ENCODE measurements at places on chromosomes 2 and 18. TPM values are rescaled to one million over a fixed set of nuclear protein-coding genes. Genes with fewer than 3 reads are reported as not detected.

DNA sequence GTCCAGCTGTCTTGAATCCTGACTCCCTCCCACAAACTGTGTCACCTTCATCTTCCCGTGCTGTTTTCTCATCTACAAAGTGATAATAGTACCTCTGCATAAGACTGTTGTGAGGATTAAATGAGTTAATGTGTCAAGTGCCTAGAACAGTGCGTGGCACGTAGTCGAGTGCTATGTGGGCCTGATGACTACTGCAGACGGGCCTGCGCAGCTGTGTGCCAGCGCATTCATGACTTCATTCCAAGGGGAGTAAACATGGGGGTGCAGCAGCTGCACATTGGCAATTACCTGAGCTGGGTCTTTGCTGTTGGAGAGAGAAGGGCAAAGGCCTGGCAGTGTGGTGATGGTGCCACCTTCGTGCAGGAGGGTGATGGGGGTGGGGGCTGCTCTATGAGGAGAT is 5.0 kb downstream of the TEX44 start:
- no peak overlapping the region for H3K27ac ChIP-seq
- no peak overlapping the region for H3K4me3 ChIP-seq
- no peak for DNase-seq
- H3K27me3 ChIP-seq = no peaks in the 10 kb centered on the region
- no peaks in the 10 kb centered on the region for H3K36me3 ChIP-seq

CDH2 gene
- 13.9 TPM for polyA plus RNA-seq

DNA sequence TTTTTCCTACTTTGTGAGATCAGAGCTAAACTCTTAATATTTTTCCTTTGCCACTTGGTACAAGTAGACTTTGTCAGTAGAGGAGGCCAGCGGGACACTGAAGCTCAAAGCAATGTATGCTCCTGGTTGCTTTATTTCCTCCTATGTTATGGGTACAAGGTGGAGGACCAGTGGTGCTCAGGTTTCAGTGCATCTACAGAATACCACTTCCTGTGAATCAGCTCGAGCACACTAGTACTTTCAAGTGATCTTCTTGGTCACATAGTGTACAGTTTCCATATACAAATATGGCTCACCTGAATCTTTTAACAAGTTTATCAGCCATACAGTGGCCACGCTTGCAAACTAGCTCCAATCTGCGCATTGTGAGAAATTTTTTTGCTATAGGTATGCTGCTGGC is 1674.8 kb upstream of the TMEFF2 start:
- H3K4me1 ChIP-seq = no peaks in the 10 kb centered on the region
- no peak overlapping the region for H3K4me3 ChIP-seq
- H3K36me3 ChIP-seq = no peaks in the 10 kb centered on the region
- no peak overlapping the region for H3K27ac ChIP-seq
- H3K27me3 ChIP-seq = no peaks in the 10 kb centered on the region

TMEM163 gene
- polyA plus RNA-seq = 21.6 TPM

MAL gene
- 1.2 TPM for polyA plus RNA-seq

CNDP1 gene
- polyA plus RNA-seq = 0.16 TPM

GRCh38 chr18:22683786-22684185 is 249.3 kb upstream of the RBBP8 start:
- DNase-seq = no peak
- H3K4me3 ChIP-seq = no peak overlapping the region
- no peaks in the 10 kb centered on the region for H3K27me3 ChIP-seq
- H3K27ac ChIP-seq = peak overlapping the region; percentile 6
- H3K36me3 ChIP-seq = no peaks in the 10 kb centered on the region

CXCR1 gene
- 0.24 TPM for polyA plus RNA-seq

SLC14A1 gene
- 3.5 TPM for polyA plus RNA-seq

DNA sequence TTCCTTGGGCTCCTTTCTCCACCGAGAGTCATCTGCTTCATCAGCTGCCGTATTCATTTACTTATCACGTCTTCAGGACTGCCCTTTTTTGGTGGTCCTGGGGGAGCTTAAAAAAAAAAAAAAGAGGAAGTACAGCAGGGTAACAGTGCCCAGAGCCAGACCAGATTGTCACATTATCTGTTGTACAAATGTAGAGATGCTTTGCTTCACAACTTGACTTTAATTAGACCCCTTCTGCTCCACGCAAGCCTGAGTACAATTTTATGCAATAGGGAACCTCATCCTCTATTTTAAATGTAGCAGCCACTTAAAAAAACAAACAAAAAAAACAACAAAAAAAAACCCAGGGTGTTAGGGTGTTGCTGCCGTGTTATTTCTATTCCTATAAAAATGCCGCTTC is 128.3 kb downstream of the PRPF40A start:
- H3K27ac ChIP-seq = no peak overlapping the region
- H3K27me3 ChIP-seq = no peaks in the 10 kb centered on the region
- no peak for DNase-seq

IMMT gene
- 32.2 TPM for polyA plus RNA-seq

DNA sequence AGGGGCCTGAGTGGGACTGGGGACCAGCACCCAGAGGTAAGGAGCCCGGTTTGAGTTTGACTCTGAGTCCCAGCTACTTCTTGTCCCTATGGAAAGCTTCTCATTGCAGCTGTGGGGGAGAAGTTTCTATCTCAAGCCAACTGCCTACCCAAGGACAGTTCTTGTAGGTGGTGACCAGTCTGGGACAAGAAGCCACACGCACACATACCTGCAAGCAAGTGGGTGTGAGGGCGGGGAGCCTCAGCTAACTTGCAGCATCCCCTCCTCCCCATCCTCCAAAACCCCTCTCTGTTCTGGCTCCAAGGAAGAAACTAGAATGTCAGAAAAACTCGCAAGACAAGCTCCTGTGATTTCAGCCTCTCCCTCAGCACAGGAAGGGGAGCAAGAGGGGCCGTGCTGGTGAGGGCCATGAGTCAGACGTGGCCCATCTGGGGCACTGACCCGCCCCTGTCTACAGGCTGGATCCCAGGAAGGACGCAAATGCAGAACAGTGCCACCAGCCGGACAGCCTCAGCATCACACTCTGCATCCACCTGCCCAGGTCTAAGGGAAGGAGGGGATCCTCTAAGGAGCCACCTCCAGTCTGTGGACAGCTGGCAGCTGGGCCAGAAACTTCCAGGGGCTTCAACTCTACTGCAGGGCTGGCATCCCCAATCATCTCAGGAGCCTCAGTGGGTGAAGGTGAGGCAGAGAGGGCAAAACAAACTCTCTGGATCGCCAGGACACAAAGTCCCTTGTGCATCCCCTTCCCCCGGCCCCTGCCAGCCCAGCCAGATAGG is 103.4 kb downstream of the TNS1 start:
- H3K27ac ChIP-seq = peak overlapping the region; percentile 98
- H3K27me3 ChIP-seq = no peaks in the 10 kb centered on the region
- H3K4me3 ChIP-seq = no peak overlapping the region
- DNase-seq = peak; percentile 94

- DNase-seq = no peak
- no peak overlapping the region for H3K4me3 ChIP-seq
- no peak overlapping the region for H3K27ac ChIP-seq
- peaks cover 19% of the 10 kb centered on the region for H3K27me3 ChIP-seq
- H3K4me1 ChIP-seq = no peaks in the 10 kb centered on the region
Measured at GRCh38 chr2:228180181-228181097, 1.0 kb downstream of the SPHKAP start.

- H3K27ac ChIP-seq = no peak overlapping the region
- H3K4me1 ChIP-seq = no peaks in the 10 kb centered on the region
- no peaks in the 10 kb centered on the region for H3K27me3 ChIP-seq
- DNase-seq = no peak
- no peaks in the 10 kb centered on the region for H3K36me3 ChIP-seq
Measured at GRCh38 chr2:172215936-172216335, 113.2 kb upstream of the DLX2 start.

GRCh38 chr2:10800163-10800562 is 12.4 kb downstream of the PDIA6 start:
- no peaks in the 10 kb centered on the region for H3K4me1 ChIP-seq
- H3K27me3 ChIP-seq = no peaks in the 10 kb centered on the region

- no peak overlapping the region for H3K27ac ChIP-seq
- no peaks in the 10 kb centered on the region for H3K27me3 ChIP-seq
- H3K4me3 ChIP-seq = no peak overlapping the region
- DNase-seq = no peak
- peaks cover 4% of the 10 kb centered on the region for H3K36me3 ChIP-seq
Measured at GRCh38 chr2:233386382-233387041, 32.2 kb downstream of the DGKD start.

DCDC2C gene
- polyA plus RNA-seq = 0.71 TPM

DNA sequence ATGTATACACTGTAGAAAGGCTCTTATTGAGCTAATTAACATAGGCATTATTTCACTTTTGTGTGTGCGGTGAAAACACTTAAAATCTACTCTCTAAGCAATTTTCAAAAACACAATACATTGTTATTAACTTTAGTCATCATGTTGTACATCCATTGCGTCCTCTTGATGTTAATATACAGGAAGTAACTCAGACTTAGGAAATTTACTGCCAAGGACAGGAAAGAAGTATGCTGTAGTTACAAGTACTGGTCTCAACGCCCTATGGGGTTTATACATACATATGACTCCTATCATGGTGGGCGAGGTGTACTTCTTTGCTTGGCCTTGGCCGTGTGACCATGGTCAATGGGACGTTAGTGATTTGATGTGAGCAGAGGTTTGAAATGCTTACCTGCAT is 15.5 kb downstream of the SCTR start:
- no peaks in the 10 kb centered on the region for H3K36me3 ChIP-seq
- H3K27ac ChIP-seq = no peak overlapping the region
- H3K4me3 ChIP-seq = no peak overlapping the region
- H3K27me3 ChIP-seq = no peaks in the 10 kb centered on the region

DNA sequence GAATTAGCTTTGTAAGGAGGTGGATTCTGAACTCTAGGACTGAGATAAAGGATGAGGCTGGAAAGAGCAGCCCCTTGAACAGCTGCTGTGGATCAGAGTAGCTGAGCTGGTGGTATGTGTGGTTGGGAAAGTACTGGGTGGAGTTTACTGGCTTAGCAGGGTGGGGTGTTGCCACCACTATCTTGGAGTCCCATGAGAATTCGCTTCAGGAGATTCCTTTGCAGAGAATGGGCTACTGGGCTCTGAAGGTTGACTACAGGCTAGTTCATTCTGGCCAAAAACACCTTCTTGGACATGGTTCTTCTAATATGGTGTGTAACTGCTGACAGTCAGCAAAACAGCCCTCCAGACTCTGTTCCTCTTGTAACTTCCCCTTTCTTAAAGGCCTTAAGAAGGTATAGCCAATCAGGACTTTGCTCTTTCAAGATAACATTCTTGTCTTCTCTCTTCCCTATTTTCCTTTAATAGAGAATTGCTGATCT is 52.7 kb downstream of the TET3 start:
- no peak overlapping the region for H3K4me3 ChIP-seq
- H3K36me3 ChIP-seq = no peaks in the 10 kb centered on the region
- no peaks in the 10 kb centered on the region for H3K27me3 ChIP-seq
- H3K4me1 ChIP-seq = no peaks in the 10 kb centered on the region
- peak overlapping the region; percentile 54 for H3K27ac ChIP-seq

UGT1A8 gene
- polyA plus RNA-seq = not detected

SNTG2 gene
- polyA plus RNA-seq = 0.72 TPM

Data from adrenal gland (tissue), 19 donors.